ENCODE measurements at places on chromosomes 4 and X.

DNA sequence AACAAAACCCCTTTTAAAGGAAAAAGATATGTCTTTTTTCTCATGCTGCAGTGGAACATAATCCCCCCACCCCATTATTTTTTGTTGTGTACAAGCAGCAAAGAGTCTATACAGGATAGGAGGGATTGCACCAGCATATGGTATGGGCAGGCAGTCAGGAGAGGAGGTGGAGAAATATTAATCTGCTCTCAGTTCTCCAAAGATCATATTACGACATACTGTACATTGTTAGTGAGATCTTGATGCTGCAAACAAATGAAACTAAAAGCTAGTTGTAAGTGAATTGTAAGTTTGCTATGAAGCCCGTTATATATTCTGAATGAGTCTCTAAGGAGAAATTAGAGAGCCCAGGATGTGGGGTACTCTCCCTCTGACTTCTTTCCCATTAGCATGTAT is 75.3 kb downstream of the RAPGEF2 start:
- DNase-seq: no peak

DNA sequence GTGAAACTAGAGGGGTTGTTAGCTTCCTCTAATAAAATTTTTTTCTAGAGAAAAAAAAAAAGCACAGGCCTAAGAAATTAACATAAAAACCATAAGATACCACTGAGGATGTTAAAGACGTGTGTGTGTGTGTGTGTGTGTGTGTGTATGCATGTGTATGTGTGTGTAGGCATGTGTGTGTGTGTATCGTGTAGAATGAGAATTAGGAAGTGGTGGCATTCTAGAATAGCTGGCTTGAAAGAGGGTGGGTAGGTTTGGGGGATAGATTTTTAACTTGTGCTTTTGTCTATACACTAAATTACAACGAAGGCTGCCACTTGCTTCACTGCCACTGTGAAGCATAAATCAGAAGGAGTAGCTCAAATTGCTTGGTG is 22.5 kb upstream of the AFM start:
- DNase-seq: no peak

DNA sequence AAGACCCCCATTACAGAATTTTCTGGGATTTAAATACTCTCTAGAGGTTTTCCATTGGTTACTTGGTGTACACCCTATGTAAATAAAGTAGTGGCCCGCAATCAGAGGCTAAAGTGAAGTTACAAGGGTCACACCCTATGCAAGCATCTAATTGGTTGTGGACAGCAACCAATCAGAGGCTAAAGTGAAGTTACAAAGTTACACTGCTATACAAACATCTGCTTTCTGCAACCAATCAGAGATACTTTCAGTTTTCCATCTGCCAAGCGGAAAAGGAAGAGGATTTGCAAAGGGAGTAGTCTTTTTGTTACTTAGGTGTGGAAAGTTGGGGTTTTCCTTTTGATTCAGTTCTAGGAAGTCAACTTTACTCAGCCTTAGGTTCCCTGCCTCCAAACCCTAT is 2.0 kb upstream of the ATRX start:
- no peak for DNase-seq

DNA sequence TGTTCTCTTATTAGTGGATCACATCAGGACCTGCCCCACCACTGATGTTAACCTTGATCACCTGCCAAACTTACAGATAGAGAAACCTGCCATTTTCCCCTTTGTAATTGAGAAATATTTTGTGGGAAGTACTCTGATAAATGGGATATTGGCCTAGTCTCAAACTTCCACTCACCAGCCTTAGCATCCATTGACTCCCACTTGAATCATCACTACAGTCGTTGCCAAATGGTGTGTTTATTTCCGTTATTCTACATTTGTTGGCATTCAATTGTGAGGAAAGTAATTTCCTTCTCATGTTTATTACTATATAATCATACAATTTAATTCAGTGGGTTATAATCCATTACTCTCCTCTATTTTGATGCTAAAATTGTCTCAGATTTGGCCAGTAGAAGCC is 156.4 kb upstream of the CXCL13 start:
- DNase-seq: no peak

GRCh38 chr4:7187168-7187535 is 5.2 kb upstream of the SORCS2 start:
- no peak for DNase-seq

DNA sequence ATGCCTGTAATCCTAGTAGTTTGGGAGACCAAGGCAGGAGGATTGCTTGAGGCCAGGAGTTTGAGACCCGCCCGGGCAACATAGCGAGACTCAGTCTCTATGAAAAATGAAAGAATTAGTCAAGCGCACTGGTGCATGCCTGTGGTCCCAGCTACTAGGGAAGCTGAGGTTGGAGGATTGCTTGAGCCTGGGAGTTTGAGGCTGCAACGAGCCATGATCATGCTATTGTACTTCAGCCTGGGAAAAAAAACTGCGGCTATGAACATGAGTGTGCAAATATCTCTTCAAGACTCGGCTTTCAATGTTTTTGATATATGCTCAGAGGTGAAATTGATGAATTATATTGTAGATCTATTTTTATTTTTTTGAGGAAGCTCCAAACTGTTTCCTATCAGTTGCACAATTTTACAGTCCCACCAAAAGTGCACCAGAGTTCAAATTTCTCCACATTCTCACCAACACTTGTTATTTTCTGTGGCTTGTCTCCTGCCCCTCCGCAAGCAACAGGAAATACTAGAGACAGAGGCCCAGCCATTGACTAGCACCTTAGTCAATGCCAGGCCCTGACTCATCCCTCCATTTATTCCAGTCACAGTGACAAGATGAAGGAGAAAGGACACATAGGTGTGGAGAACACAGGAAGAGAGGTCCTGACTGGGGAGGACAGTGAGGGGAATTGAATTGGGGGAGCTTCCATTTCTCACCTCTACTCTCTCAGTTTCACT is 33.1 kb upstream of the ZNF41 start:
- no peak for DNase-seq

DNA sequence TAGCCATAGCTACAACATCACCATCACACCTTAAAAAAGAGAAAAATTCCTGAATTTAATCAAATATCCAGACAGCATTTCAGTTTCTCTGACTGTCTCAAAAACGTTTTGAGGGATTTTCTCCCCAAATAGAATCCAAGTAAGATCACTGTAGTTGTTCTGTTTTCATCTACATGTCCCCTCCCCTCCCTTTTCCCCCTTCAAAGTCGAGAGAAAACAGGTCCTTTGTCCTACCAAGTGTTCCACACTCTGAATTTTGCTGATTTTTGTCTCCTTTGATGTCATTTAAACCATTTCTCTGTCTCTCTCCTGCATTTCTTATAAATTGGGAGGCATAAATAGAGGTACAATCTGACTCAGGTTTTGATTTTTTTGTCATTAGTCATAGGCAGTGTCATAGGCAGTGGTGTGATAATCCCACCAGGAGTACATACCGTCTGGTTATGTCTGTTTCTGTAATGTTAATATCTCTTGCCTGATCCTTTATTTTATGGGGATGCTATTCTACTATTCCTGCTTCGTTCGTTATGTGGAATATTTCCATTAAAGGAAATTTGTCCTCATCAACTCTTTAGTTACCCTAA is 348.6 kb downstream of the PTTG2 start:
- DNase-seq: no peak

- no peak for DNase-seq
These were observed 188.2 kb downstream of the SH2D1A start for GRCh38 chrX:124534536-124534935.

DNA sequence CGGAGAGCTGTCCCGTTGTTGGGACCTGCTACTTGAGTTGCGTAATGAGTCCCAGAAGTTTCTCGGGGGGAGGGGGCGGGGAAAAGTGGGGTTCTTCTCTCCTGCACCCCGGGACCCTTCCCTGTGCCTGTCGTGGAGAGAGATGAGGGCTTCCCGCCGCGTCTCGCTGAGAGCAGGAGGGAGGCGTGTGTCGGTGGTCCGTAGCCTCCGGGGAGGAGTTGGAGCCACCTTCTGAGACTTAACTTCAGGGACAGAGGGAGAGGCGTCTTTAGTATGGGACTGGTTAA is 698 bp downstream of the AFF1 start:
- DNase-seq: no peak

GRCh38 chr4:97656044-97656720 is 487.1 kb downstream of the STPG2 start:
- no peak for DNase-seq

- peak; percentile 88 for DNase-seq
These were observed 280.1 kb upstream of the PPARGC1A start for GRCh38 chr4:24169956-24170355.

- no peak for DNase-seq
These were observed 83.9 kb downstream of the SNCA start for GRCh38 chr4:89752932-89753598.

DNA sequence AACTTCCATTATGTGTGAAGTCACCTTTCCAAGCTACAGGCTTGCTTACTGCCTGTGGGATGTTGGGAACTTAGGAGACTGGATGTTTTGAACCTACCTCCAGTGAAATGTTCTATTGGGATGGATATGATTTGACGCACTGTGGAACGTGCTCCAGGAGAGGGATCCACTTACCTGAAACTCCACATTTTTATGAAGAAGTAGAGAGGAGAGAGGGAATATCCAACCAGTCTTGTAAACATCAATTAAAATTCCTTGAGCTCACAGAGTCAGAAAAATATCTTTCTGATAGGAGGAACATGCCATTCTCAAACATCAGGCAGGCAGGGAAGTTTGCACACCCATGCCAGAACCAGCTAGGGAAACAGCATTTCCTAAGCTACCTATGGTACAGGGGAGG is 91.1 kb upstream of the MAOA start:
- DNase-seq: no peak

- no peak for DNase-seq
These were observed 13.4 kb upstream of the ETDC start for GRCh38 chrX:135295944-135296305.

- DNase-seq: no peak
These were observed 82.1 kb downstream of the ARHGAP10 start for GRCh38 chr4:147813973-147814372.

DNA sequence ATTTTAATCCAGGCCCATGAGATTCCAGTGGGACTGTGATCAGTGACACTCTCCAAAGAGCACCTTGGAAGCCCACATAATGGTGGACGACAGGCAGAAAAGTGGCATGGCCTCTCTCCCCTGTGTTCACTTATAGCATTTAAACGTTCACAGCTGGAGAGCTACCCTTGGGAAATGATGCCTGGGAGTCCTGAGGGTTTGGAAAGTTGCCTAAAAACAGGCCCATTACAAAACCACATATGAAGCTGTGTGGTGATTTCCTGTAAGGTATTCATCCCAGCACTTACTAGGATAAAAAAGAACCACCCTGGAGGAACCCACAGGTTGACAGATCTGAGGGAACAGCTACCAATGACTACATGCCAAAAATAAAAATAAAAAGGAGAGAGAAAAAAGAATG is 193.2 kb downstream of the RASL11B start:
- DNase-seq: peak; percentile 89

DNA sequence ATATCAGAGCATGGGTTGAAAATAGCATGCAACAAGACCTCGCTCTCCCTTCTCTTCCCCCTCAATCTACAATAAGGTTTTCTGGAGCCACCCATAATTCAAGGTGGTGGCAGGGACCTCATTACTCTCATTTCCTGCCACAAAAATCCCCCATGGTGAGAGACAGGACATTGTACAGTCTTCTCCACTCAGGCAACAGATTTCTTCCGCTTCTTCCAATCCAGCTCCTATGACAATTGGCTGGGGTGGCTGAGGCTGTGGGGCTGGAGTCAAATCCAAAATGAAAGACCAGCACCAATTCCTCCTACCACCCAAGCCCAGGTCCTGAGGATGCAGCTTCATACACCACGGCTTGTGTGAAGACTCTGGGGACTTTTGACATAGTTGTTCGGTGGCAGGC is 40.3 kb upstream of the NKRF start:
- no peak for DNase-seq

GRCh38 chr4:100984901-100985300 is 362.4 kb downstream of the PPP3CA start:
- DNase-seq: no peak

- no peak for DNase-seq
These were observed 101.0 kb downstream of the ATP11C start for GRCh38 chrX:139831675-139832456.

GRCh38 chr4:118356731-118357130 is 3.9 kb upstream of the PRSS12 start:
- DNase-seq: no peak

DNA sequence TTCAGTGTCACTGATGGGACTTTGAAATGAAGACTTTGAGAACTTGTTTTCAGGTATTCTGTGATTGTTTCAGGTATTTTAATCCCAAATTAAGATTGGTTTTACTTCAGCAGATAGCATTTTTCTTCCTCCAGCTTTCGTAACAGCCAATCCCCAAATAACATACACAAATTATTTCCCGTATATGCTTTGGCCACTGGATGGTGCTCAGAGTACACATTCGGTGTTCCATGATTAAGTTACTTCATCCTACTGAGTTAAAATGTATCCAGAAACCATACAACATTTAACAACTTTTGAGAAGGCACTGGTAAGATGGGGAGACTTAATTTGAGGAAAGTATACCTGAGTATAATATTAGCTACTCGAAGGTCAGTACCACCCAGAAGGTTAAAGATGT is 233.4 kb upstream of the FAM47A start:
- peak; percentile 34 for DNase-seq

- DNase-seq: no peak
These were observed 33.0 kb downstream of the TFDP3 start for GRCh38 chrX:133185119-133185518.

- DNase-seq: no peak
These were observed 27.6 kb upstream of the GTPBP6 start for GRCh38 chrX:346034-346813.

GRCh38 chr4:184097241-184097605 is 120.5 kb downstream of the ENPP6 start:
- no peak for DNase-seq

- DNase-seq: no peak
These were observed 85.6 kb upstream of the EGFL6 start for GRCh38 chrX:13483773-13484172.

DNA sequence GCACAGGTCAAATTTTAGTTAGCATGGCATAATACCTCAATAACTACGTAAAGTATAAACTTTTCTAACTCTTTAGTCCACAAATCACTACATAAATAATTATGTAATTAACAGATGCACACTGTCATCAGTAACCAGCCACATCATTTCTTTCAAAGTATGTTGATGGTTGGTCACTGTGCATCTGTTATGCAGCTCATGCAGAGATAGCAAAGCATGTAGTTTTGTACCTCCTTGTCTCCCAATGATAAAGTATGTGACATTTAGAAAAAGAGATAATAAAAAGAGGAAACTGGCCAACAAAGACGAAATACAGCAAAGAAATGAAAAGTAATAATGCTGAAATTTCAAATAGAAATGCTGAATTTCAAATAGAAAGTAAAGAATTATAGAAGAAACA is 2.9 kb downstream of the LAMTOR3 start:
- DNase-seq: no peak

GRCh38 chr4:82462415-82462831 is 32.0 kb downstream of the ENOPH1 start:
- peak; percentile 74 for DNase-seq

- DNase-seq: no peak
These were observed 7.6 kb upstream of the HTRA3 start for GRCh38 chr4:8261851-8262535.

DNA sequence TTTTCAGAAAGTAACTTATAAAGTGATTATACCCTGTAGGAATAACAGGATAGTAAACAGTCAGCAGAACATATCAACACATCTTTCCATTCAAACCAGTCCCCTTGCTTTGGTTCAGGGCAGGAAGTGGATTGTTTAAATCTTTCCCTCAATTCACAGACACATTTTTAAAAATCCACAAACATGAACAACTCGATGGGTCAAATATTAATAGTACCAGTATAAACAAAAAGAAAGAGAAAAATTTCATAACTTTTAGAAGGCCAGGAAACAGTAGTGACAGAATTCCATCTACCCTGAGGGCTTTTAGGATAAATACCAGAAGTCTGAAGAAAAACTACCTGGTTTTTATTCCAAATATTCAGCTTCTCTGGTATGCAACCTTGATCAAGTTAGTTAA is 1072.8 kb upstream of the PABPC4L start:
- DNase-seq: no peak
